ENCODE measurements at places on chromosomes 7 and 10.

- DNase-seq, result no peak
Measured at GRCh38 chr10:21056461-21056860, 159.3 kb upstream of the NEBL start.

DNA sequence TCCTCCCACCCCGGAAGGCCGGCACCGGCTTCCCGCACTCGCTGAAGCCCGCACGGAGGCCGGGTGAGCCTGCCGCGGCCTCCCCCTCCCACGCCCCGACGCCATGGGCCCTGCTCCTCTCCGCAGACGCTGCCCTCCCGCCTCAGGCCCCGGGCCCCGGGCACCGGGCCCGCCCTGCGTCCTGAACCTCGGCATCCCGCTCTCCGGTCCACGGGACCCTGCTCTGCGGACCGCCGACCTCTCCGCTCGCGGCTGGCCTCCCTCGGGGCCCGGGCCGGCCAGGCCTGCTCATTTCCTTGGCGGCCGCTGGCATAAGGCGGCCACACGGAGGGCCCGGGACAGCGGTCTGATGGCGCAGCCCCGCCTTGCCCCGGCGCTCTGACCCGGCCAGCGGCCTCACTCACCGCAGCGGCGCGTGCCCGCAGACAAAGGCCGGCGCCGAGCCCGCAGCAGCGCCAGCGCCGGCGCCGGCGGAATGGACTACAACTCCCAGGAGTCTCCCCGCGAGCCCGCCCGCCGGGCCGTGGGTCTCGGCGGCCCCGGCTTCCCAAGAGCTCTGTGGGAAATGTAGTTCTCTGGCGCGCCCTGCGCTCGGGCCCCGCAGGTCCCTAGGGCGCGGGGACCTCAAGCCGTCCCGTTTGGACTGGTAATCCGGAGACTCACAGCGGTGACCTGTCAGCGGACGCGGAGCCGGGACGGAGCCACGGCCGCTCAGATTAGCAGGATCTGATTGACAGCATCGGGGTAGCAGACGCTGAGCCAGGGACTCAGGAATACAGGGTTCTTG is at the start of gene ZNF32:
TSS of gene ZNF32 (minus strand) at position 484 of the 787 bp plus-strand sequence. CDS start 2,748 bp downstream, outside the sequence.
- DNase-seq, result peak; percentile 91

GRCh38 chr10:57657164-57657765 is 610.4 kb downstream of the IPMK start:
- DNase-seq, result peak; percentile 51

DNA sequence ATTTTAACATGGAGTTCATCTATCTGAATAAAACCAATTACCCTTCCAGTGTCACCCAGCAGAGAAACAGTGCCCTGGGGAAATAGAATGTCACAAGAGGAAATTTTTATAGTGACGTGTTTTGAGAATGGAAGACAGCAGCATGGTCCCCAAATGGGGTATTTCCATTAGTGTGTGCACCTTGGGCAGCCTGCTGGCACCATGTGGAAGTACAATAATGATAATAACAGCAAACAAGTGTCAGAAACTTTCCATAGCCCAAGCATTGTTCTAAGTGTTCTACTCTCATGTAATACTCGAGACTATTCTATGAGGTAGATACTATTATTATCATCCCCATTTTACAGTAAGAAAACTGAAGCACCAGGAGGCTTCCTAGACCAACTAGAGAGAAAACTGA is 2.2 kb upstream of the PDE1C start:
- DNase-seq, result no peak

DNA sequence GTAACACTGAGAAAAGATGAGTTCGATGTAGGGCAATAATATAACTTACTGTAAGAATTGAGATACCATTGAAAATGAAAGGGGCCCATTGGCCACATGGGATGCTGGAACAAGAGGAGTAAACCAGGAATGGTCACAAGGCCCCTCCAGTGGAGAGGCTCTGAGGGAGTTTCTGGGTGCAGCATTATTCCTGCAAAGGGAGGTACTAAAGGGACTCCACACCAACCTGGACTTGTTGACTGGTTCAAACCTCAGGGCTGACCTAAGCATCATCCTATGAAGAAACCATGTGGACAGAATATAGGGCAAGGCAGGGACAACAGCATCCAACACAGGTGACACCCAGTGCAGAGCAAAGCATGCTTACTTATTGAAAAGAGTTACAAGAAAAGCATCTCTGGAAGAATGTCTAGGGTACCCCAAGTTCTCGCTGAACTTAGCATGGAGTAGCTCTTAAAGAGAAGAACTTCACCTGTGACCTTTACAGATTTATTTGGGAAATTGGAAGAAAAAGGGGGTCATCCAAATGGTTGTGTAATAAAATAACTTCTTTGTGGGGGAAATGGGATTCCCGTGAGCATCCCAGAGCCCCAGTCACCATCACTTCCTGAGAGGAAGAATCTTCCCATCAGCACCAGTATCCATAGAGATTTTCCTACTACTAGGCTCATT is 34.7 kb downstream of the PRSS2 start:
- no peak for DNase-seq

DNA sequence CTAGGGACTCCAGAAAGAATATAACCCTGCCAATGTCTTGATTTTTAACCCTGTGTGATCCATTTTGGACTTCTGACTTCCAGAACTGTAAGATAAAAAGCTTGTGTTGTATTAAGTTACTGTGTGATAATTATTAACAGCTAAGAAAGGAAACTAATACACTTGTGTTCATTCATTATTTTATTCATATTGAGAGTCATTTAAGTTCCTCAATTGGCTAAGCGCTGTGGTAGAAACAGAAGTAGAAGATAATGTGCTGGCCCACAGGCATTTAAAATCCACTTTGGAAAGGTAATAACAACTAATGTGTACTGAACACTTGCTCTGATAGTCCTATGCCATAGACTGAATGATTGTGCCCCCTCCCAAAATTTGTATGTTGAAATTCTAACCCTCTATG is 471.7 kb upstream of the GHITM start:
- DNase-seq, result no peak

DNA sequence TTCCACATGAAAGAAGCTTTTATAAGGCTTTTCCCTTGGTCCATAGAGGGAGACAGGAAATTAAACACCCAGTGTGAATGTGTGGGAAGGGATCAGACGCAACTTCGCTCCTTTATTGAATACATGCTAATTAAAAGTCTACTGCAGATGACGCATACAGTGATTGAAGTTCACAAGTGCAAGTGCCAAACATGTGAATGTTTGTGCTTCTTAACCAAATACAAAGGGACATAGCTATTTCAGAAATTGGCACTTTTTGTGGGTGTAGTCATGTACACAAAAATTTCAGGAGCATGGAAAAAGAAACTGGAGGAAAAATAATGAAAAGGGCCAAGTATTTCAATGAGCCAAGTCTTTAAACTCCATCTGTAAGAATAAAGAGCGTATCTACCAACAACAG is 283.7 kb downstream of the SKAP2 start:
- no peak for DNase-seq

- no peak for DNase-seq
Measured at GRCh38 chr10:13066527-13066926, 33.4 kb upstream of the OPTN start.

GRCh38 chr7:137073571-137074325 is 205.3 kb downstream of the CHRM2 start:
- no peak for DNase-seq

- no peak for DNase-seq
Measured at GRCh38 chr7:77235276-77235675, 35.7 kb upstream of the FGL2 start.

GRCh38 chr10:132961787-132962622 is 19.6 kb upstream of the CFAP46 start:
- DNase-seq, result peak; percentile 90

DNA sequence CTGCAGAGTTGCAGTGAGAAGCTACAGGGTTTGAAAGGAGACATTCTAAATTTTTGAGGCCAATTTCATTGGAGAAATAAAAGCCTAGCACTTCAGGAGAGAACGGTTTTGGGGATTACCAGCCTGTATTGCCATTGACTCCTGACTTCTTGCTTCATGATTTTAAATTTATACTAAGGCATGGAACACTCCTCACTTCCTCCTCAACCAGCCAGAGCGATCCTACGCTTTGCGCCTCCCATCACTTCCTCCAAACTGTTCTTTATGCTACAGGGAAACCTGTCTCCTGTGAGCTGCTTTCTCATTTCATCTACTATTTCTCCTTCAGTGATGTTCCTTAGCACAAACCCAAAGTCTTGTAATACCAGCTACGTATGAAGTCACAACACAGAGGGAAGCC is 495.1 kb downstream of the SUGCT start:
- no peak for DNase-seq

DNA sequence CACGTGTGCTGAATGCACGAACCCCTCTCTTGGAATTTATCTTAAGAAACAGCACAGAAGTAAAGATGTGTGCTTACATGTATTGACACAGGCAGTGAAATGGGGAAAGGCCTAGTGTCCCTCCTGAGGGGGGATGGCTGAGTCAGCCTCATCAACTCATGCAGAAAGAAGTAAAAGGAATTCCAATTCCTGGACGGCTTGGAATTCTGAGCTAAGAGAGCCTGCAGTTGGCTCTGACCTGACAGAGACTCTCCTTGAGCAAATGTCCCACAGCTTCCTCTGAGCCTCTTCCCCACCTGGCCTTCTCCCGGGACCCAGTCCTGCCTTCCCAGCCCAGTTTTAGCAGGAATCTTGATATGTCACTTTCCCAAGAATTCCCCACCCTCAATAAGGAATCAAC is 542.4 kb upstream of the ADARB2 start:
- no peak for DNase-seq

DNA sequence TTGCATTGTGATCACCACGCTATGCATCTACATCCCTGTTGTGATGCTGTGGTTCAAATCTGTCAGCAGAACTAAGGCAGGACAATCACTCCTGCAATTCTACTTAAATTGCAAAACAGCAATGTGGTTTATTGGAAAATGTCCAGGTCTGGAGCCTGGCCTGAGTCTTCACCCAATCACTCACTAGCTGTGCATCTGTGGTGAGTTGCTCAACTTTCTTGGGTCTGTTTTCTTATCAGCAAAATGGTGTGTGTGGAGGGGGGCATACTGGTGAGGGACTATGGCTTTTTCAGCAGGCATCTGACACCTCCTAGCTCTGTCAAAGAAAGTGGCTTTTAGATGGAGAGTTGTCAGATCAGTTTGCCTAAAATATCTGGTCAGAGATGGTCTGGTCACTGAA is 108.3 kb upstream of the FEZF1 start:
- no peak for DNase-seq

GRCh38 chr10:64506963-64507362 is 985.8 kb downstream of the REEP3 start:
- no peak for DNase-seq

GRCh38 chr7:100682228-100682741 is 8.7 kb downstream of the GNB2 start:
- DNase-seq, result no peak

DNA sequence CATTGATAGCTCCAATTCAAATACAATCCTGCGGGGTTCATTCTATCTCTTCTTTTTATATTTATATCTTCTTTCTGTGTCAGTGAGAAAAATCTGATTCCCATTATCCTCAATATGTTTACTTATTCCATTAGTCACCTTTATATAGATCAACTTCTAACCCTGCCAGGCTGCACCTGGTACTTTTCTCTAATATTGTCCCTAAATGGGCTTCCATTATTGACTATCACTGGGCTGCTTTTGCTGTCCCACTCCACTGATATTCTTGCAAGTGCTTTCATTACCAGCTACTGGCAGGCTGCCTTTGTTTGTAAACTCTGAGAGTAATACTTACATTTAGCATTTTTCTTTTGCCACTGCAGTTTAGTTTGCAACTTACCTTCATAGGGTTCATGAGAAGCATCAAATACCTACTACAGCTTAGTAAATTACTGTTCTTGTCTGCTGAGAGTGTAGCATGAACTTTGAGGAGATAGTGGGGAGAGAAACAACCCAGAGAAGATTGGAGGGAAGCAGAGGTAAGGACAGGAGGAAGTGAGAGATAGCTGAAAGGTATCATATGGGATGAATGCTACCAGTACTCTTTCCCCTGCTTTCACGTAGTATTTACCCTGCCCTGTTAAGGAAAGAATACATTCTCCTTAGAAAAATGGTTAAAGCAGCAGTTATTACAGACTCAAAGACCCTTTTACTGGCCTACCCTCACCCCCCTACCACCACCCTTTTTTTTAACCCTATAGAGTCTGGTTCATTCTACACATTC is 119.1 kb downstream of the PHTF2 start:
- no peak for DNase-seq

- no peak for DNase-seq
Measured at GRCh38 chr7:74307738-74308505, 18.7 kb downstream of the CLIP2 start.

DNA sequence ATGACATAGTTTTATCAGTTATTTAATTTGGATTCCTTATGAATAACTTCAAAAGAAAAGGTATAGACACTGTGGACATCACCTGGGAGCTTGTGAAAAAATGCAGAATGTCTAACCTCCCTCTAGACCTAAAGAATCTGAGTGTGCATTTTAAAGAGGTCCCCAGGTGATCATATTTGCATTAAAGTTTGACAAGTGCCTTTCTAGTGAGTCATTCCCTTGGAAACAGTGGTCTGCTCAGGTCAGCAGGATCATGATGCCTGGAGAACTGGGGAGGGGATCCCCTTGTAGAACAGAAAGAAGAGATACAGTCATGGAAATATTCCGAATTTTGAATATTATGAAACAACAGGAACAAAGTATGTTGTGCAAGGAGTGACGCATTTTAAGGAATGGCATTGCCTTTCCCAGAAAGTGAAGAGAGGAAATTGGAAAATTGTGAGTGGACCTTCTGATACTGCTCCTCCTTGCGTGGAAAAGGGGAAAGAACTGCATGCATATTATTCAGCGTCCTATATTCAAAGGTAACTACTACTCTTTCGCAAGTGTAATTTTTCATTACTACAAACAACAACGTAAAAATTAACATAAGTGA is 4.6 kb downstream of the STEAP2 start:
- DNase-seq, result no peak

GRCh38 chr10:23194966-23195845 is 3.1 kb downstream of the PTF1A start:
- no peak for DNase-seq

DNA sequence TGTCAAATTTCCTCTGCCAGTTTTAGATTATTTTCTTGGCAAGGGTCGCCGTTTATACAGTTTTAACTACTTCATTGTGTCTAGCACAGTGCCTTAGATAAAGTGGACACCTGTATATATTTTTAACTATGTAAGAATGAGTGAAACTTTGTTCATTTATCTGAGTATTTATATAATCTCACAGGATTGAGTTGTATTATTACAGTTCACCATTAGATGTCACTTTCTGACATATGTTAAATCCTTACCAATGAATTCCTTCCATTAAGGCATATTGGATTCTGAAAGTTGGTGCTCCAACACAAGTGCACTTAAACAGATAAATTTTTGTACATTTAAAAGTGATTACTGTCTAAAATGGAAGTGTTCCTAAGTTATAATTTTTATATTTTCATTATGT is 43.0 kb downstream of the ZMYND11 start:
- DNase-seq, result no peak

- DNase-seq, result no peak
Measured at GRCh38 chr10:59684006-59684405, 25.6 kb downstream of the SLC16A9 start.

DNA sequence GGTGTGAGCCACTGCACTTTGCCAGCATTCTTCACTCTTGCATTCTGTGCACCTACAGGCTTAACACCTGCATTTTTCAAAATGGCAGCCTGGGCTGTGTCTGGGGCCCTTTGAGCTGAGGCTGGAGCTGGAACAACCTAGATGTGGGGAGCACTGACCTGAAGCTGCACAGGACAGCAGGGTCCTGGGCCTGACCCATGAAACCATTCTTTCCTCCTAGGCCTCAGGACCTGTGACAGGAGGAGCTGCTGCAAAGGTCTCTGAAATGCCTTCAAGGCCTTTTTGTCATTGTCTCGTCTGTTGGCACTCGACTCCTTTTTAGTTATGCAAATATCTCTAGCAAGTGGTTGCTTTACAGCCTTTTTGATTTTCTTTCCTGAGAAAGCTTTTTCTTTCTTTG is 82.3 kb downstream of the INPP5A start:
- no peak for DNase-seq

- no peak for DNase-seq
Measured at GRCh38 chr10:45241865-45242520, 73.4 kb downstream of the OR13A1 start.

Measured in activated CD4-positive, alpha-beta T cell treated with anti-CD3 and anti-CD28 coated beads for 36 hours (primary cell).